ENCODE measurements at places on chromosomes 3 and 15.

DNA sequence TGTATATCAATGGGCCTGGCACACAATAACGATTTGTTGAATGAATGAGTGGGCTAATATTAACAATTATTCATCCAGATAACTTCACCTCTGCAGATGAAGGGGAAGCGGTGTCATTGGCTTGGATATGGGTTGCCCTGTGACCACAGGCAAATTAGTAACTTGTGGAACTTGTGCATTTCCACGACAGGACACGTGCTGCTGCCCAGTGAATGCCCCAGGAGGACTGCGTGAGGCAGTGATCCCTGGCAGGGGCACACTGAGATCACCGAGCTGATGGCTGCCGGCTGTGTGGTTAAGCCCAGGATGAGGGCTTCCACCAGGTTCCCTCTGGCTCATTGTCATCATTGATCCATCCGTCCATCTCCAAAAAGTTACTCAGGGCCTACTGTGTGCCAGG, 84.1 kb upstream of the HACD2 start:
- H3K27me3 ChIP-seq, result no peaks in the 10 kb centered on the region
- H3K4me3 ChIP-seq, result no peak overlapping the region
- DNase-seq, result no peak
- no peak overlapping the region for H3K27ac ChIP-seq

DNA sequence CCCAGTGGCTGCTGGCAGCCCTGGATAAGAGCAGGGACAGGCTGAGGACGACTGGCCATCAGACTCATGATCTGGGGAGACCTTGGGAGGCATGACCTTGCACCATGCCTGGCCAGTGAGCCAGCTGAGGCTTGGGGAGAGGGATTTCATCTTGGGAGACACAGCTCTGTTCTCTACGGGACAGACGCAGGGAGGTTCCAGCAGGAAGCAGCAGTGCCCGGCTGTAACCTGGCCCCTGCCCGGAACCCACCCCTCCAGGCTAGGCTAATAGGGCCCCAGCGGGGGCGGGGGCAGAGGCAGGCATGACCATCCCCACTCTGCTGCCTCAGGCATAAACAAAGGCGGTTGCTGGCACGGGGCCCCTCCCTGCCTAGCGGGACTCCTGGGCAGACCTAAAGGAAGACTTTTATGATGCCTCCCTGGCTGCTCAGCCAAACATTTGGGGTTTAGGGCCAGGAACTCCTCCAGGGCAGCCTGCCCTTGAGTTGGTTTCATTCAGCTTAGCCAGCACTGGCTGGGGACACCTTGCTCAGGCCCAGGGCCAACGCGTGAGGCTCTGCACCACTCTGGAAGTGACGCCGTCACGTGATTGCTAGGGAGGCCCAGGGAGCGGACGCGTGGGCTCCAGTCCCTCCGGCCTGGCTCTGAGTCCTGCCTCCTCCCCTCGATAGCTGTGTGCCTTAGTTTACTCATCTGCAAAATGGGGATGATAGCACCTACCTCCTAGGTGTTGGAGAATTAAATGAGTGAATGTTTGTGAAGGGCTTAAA, 27.6 kb downstream of the HDAC11 start:
- peaks cover 2% of the 10 kb centered on the region for H3K4me1 ChIP-seq
- no peak overlapping the region for H3K4me3 ChIP-seq
- H3K27ac ChIP-seq, result no peak overlapping the region
- no peaks in the 10 kb centered on the region for H3K36me3 ChIP-seq
- DNase-seq, result peak; percentile 26
- H3K27me3 ChIP-seq, result no peaks in the 10 kb centered on the region

DNA sequence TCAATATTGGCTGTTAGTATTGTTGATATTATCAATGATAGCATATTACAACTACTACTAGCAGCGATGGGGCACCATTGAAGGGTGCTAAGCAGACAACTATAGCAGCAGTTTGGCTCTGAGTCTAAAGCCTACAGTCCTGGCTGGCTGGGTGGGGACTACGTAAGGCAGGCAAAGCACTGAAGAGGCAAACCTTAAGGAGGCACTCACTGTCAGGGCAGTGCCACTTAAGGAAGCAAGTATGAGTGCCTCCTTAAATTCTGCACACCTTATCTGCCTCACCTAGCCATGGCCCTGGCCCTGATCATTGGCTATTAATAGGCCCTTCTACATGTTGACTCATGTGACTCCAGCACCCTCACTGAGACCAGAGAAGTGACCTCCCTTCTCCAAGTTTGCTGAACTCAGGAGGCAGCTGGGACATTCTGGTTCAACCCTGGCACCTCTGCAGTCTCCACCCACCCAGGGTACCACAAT, 20.6 kb downstream of the CDCP1 start:
- no peak overlapping the region for H3K4me3 ChIP-seq
- no peaks in the 10 kb centered on the region for H3K36me3 ChIP-seq
- DNase-seq, result no peak

GRCh38 chr3:44825264-44825925, 36.3 kb upstream of the TMEM42 start:
- H3K27ac ChIP-seq, result no peak overlapping the region
- peaks cover 2% of the 10 kb centered on the region for H3K4me1 ChIP-seq

- H3K27ac ChIP-seq, result no peak overlapping the region
- H3K4me3 ChIP-seq, result no peak overlapping the region
- H3K27me3 ChIP-seq, result peaks cover 14% of the 10 kb centered on the region
- no peak for DNase-seq
- no peaks in the 10 kb centered on the region for H3K36me3 ChIP-seq
Measured at GRCh38 chr15:70018646-70019600, 78.8 kb downstream of the TLE3 start.

GRCh38 chr3:183122257-183122932, 23.1 kb upstream of the MCCC1 start:
- H3K36me3 ChIP-seq, result no peaks in the 10 kb centered on the region
- peaks cover 6% of the 10 kb centered on the region for H3K27me3 ChIP-seq
- H3K27ac ChIP-seq, result no peak overlapping the region
- H3K4me1 ChIP-seq, result no peaks in the 10 kb centered on the region
- H3K4me3 ChIP-seq, result no peak overlapping the region
